NCI-H2029 (cell line): ENCODE measurements at places on chromosomes 6 and 20.

- no peak for DNase-seq
Observed at GRCh38 chr6:64538722-64539121, 903.1 kb downstream of the PHF3 start.

DNA sequence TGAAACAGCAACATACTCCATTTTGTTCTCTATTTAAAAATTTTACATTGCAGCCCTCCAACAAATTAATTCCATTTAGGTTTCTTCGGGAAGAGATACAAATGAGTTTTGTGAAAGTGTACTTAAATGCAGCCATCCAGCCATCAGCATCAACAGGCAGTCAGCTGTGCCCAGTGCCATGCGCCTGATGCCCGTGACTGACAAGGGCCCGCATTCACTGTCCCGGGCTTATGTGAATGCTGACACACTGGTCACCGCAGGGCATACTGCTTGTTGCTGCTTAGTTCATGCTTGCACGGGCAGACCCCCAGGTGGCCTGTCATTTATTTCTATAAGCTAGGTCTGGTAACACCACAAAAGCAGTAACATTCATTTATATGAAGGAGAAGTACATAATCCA is 224.9 kb upstream of the QKI start:
- no peak for DNase-seq

- DNase-seq, result no peak
Observed at GRCh38 chr20:58784321-58785074, 66.2 kb downstream of the GNAS-AS1 start.

- peak; percentile 96 for DNase-seq
Observed at GRCh38 chr6:112214739-112215269, 39.6 kb downstream of the LAMA4 start.

DNA sequence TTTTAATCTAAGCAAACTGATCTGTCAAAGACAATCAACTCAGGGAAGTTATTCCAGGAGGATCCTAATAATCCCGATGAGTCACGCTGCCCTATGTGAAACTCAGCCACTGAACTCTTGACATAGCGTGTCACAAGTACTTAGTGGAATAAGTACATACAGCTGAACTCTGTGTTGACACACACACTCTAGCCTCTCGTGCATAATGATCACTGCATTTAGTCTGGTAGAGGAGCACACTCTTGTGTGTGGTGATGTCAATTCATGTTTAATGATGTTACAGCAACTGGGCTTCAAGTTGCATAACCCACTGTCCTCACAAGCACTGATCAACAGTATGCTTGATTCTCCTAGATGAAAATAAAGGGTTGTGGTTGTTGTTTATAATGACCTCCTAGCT is 148.3 kb downstream of the HACE1 start:
- DNase-seq, result peak; percentile 87

DNA sequence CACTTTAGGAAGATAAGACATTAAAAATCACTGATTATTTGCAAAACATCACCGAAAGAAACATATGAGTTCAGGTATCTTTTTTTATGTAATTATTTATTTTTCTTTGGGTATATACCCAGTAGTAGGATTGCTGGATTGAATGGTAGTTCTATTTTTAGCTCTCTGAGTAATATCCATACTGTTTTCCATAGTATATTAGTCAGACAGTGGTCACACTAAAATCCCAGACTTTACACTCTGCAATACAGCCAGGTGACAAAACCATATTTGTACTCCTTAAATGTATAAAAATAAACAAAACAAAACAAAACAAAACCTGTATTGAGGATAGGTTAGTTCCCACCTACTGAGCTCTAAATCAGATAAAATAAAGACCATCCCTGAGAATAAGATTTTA is 1024.3 kb upstream of the EYS start:
- no peak for DNase-seq

DNA sequence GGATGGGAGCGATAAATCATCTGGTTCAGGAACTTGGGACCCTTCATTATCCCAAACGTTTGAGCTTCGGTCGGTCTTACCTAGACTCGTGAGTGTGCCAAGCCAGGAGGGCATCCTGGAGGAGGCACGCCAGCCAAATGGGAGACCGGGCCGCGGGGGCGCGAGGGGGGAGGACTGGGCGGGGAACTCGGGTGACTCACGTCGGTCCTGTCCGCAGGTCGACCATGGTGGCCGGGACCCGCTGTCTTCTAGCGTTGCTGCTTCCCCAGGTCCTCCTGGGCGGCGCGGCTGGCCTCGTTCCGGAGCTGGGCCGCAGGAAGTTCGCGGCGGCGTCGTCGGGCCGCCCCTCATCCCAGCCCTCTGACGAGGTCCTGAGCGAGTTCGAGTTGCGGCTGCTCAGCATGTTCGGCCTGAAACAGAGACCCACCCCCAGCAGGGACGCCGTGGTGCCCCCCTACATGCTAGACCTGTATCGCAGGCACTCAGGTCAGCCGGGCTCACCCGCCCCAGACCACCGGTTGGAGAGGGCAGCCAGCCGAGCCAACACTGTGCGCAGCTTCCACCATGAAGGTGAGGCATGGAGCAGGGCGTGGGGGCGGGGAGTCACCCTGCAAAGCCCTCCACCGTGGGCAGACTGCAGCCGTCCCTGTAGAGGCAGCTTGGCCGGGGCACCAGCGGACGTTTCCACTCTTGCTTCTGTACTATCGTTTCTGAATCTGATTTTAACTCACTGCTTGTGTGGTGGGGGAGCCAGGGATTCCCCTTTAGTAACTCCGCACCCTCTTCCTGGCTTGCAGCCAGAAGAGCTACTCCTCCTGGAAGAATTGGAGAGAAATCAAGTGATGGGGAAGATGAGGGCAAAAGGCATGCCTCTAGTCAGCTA is 2.7 kb downstream of the BMP2 start:
- no peak for DNase-seq

DNA sequence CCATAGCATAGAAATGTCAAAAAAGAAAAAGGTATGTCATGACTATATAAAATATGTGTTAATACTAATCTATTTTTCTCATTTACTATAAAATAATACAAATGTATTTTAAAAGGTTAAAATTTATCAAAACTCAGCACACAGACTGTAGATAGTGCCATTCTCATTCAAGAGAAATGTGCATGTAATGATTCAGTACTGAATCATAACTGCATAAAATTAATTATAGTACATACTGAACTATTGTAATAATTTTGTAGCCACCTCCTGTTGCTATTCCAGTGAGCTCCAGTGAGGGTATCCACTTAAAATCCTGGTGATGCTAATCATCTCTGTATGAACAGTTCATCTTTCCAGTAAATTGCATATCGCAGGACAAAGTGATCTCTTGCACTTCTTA is 82.8 kb downstream of the HMGCLL1 start:
- no peak for DNase-seq

DNA sequence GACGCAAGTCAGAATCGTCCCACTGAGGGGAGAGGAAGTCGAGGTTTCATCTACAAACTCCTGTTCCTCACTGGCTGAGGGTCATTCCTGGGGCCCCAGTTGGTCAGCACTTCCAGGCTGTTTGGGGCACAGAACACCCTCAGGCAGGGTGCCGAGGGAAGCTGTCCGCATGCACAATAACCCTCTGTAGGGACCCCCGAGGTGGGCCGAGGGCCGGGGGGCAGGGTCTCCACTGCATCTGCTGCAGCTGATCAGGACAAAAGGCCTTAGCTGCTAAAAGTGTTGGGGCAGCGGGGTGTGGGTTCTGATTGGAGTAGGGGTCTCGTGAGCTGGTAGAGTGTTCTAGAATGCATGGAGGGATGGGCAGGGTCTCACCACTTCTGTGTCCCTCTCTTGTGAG is 125.1 kb downstream of the TOX2 start:
- no peak for DNase-seq

GRCh38 chr6:119832411-119832810 is 482.9 kb upstream of the MAN1A1 start:
- no peak for DNase-seq

- DNase-seq, result no peak
Observed at GRCh38 chr6:15864038-15864707, 201.3 kb upstream of the DTNBP1 start.

GRCh38 chr6:160042788-160043301 is 74.0 kb downstream of the IGF2R start:
- no peak for DNase-seq

DNA sequence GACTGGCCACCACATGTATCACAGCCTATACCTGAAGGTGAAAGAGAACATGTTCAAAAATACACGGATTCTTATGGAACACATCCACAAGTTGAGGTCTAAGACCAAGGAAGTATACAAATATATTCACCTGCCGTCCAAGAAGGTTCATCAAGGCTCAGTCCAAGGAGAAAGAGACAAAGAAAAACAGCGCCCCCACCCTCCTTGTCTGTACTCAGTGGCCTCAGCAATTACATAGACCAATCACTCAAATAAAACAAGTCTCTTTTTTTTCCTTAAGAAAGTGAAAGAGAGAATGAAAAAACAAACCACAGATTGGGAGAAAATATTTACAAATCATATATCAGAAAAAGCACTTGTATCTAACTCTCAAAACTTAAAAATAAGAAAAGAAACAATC is 19.5 kb downstream of the CPXM1 start:
- DNase-seq, result no peak

DNA sequence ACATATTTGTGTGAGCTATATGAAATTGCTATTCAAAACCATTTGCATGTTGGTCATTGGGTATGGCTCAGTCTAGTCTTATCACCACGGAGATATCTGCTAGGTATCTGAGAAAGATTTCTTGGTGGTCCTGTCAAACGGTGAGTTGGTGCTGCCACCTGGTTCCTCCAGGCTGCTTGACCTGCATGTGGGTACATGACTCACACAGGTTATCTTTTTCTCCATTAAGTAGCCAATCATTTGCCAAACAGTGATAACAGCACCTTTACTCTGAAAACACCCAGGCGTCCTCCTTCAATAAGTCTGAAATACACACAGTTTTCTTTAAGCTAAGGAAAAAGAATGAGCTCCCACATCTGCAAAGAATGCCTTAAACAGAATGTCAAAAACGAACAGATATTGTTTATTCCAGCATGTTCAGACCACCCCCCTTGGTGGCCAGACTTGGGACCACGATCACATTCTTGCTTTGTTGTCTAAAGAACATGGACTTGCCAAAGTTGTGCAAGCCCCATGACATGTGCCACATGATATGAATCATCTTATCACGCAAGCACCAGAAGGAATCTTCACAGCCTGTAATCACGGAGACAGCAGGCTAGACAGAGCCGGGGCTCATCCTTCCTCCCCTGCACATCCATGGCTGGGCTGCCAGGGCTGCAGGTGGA is 200.7 kb upstream of the THBS2 start:
- no peak for DNase-seq

DNA sequence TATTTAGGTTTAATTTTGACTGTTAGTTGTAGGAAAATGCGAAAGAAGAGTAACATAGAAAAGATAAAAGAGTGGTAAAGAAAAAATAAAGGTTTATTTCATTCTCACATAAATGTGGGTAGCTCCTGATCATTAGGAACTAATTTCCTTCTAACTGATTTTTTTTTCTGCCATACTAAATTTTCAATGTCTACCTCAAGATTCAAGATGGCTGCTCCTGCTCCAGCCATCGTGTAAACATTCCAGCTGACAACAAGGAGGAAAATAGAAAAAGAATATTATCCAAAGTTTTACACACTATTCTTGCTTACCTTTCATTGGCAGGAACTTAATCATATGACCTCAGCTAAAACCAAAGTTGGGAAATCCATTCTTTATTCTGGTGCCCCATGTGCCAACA is 488.2 kb downstream of the LMBRD1 start:
- no peak for DNase-seq
